ENCODE measurements at places on chromosomes 2 and 18.

- no peak for DNase-seq
Measured at GRCh38 chr18:66990909-66991308, 387.0 kb upstream of the CDH19 start.

DNA sequence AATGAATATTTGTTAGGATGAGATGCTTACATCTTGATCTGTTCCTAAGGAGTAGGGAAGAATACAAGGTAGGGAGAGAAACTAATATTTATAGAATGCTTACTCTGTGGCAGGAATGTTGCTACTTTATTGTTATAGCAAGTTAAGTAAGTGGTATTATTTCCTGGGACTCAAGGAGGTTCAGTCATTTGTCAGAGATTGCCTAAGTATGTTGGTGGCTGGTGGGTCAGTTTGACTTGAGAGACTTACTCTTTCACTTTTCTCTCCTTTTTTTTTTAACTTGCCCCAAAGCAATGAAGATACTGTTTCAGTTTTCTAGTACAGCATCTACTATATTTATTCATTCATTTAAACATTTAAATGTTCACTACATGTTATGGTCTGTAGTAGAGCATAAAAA is 209.2 kb upstream of the STON1 start:
- DNase-seq, result no peak

GRCh38 chr18:46051731-46052461 is 20.2 kb downstream of the PSTPIP2 start:
- no peak for DNase-seq

DNA sequence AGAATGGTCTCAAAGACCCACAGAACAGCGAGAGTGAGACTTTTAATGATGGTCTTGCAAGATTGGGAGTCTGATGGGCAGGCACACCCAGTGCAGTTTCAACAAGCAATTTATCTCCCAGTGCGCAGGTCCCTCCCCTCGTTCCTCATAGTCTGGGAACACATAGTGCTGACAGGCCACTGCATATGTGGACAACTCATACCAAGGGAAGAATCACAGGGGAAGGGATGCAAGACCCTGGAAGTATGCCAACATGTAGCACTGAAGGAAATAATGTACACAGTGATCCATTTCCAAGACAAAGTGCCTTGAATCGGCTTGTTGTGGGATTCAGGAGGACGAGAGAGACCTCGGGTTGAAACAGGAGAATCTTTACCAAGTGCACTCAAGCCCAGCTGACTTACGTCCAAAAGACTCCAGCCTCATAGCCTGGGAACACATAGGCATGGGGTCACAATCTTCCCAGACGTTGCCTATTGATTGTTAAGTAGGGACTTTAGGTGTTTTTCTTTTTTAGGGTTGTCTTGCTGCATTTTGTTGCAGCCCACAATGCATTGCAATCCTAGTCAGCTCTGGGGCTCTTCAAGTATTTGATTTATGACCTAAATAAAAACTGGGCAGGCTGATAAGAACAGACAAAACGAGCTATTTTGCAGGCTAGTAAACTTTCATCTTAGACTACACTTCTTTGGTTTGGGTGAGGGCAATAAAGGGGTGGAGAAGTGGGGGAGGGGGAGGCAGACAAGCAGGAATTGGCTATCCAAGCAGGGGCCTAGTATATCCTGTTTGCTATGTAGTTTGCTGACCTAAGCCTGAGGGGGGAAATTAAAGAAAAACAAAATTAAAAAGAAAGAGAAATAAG is 24.7 kb upstream of the SERPINB5 start:
- DNase-seq, result no peak

- no peak for DNase-seq
Measured at GRCh38 chr2:99422599-99422998, 67.2 kb downstream of the REV1 start.

- no peak for DNase-seq
Measured at GRCh38 chr2:199163613-199164458, 293.9 kb downstream of the SATB2 start.

DNA sequence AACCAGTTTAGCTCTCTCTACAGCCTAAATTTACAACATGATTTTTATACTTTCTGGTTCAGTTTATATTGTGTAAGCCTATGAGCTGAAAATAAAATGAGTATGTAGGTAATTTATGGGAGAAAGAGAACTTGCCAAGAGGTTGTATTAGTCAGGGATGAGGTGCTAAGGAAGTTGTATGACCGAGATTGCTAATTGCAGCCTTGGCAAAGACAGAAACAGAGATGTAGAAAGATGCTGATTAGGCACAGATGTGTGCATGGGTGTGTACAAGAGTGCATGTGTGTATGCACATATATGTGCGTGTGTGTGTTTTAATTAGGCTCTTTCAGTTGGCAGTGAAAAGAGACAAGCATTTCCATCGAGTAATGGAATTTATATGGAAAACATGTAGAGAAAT is 213.9 kb downstream of the FBXO15 start:
- no peak for DNase-seq

- DNase-seq, result no peak
Measured at GRCh38 chr18:59650266-59650820, 46.9 kb downstream of the CCBE1 start.

DNA sequence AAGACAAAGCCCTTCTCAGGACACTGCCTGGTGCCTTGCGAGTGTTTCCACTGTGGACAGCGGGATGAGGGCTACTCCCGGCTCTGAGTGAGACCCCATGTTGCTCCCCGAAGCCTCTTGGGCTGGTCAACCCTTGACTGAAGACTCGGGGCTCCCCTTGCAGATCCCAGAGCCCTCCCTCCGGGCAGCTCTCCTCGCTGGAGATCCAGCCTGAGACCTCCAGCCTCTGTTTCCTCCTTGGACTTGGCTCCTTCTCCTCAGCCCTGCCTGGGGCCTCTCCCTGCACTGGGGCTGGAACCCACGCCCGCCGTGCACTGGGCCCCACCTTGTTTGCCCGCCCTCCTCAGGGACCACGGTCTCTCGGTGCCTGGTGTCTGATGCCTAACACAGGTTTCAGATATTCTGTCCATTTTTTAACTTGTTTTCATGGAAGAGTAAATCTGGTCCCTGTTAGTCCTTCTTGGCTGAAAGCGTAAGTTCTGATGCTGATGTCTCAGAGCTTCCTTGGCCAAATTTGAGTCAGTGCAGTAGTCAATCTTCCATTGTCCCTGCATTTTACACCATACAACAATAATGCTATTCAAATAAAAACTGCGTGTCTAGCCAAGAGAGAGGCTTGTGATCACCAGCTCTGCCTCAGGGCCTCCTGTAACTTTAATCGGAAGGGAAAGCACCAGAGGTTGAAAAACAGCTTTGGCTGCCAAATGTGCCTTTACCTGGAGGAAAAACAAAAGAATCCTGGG is 139.3 kb upstream of the CTDP1 start:
- peak; percentile 45 for DNase-seq

DNA sequence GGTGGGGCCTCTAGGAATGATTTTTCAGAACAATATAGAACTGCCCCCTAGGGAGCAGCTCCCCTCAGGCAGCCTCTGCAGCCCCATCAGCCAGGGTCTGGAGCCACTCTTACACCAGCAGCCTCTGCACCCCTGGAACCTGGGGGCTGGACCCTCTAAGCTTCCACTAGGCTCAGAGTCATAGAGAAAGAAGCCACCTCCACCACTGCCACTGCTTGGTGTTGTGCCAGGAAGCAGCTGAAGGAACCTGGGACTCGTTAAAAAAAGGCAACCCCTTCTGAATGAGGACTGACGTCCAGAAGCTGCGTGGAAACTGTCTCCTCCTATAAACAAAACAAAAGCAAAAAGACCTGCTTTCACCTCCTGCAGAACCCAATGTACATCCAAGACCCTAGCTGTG is 98.1 kb upstream of the HS6ST1 start:
- no peak for DNase-seq

DNA sequence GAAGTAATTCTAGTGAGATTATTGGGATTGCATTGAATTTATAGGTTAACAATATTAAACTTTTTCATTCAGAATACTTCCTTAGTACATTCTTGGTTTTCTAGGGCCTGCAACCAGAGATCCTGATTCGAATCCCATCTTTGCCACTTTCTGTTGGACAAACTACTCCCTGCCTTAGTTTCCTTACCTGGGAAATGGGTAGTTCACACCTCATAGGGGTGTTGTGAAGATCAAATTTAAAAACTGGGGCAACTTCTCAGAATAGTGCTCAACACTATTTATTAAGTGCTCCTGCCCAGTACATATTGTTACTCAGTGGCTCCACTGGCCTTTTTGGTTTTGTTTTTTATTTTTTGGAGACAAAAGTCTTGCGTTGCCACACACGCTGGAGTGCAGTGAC is 43.5 kb downstream of the SMCHD1 start:
- DNase-seq, result no peak

DNA sequence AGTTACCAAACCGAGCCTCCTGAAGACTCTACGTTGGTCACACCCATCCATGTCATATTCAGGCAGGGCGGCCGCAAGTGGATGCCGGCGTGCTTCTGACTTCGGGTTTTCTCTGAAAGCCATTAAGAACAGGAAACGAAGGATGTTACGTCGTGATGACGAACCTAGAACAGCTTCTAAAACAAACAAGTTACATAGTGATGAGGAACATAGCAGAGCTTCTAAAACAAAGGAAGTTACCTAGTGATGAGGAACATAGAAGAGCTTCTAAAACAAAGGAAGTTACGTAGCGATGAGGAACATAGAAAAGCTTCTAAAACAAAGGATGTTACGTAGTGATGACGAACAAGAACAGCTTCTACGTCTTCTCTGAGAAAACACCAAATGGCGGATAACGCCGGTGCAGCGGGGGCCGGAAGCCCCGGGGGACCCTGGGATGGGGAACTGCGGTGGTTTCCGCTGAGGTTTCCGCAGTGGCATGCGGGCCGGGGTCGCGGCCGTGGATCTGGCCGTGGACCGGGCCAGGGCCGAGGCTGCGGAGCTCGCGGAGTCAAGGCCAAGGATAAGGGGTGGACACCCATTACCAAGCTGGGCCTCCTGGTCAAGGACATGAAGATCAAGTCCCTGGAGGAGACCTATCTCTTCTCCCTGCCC is 141.1 kb downstream of the SOCS6 start:
- no peak for DNase-seq

DNA sequence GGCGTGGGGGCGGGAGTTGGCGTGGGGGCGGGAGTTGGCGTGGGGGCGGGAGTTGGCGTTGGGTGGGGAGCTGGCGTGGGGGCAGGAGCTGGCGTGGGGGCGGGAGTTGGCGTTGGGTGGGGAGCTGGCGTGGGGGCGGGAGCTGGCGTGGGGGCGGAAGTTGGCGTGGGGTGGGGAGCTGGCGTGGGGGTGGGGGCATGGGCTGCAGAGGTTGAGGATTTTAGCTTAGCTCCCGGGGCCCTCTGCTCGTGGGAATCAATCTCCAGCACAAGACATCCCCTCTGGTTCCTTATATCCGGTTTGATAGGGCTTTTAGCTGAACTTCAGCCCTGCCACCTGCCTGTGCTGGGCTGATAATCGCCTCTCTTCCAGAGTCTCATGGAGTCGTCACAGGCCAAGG is 177.0 kb downstream of the LDLRAD4 start:
- DNase-seq, result no peak

DNA sequence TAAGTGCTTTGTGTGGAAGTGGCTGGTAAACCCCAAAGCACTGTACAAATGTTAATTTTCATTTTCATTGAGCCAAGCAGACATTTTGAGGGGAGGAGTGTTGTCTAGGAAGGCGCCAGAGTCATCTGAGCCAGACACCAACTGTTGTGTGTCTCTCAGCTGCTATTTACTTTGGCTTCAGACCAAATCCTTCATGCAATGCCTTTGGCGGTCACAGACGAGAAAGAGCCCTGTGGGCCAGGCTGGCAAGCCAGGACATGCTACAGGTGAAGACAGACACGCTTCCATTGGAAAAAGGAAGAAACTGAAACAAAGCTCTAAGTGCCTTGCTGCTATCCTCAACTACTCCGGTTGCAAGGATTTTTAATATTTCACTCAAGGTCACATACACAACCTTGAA is 115.4 kb upstream of the CDC42EP3 start:
- DNase-seq, result no peak

DNA sequence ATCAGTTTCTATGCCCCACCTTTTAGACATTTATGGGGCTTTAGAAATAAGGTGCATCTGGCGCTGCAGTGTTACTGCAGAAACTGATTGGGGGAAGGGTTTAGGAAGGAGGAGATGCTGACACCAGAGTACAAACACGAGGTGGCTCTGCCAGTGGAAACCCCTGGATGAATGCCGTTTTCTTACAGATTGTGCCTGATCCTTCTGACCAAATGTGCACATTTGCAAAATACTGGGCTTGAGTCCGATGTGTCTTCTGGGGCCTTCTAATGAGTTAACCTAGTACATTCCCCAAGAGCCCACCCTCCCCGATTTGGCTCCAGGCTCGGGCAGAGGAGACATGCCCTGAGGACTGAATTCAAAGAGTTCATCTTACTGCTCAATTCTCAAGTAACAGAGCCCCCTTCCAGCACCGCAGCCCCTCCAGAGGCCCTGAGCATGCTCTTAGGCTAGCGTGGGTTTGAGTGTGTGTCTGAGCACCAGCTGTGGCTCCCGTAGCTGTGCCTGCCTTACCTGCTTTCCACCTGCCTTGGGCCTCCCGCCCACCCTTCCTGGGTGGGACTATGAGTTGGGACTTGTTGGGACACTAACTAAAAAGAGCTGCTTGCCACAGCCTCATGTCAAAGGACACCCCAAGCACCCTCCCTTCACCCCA is 116.7 kb upstream of the COPS8 start:
- DNase-seq, result no peak

GRCh38 chr2:101124643-101125366 is 26.4 kb downstream of the TBC1D8 start:
- DNase-seq, result peak; percentile 51

DNA sequence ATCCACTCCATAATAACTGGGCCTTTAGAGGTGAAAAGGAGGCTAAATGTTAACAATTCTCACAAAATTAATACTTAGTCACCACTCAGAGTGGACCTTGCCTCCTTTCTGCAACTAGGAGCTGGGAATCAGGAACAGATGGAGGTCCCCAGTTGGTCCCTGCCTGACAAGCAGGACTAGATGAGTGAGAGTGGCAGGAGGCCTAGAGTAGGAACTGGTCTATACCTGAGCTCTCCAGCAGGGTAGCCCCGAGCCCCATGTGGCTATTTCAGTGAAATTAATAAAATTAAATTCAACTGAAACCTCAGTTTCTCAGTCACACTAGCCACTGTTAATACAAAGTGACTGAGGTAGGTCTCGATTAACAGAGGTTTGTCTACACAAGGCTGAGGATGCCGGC is 150.5 kb downstream of the MYO5B start:
- no peak for DNase-seq

GRCh38 chr2:218368150-218368528 is 11.5 kb downstream of the CATIP start:
- no peak for DNase-seq

DNA sequence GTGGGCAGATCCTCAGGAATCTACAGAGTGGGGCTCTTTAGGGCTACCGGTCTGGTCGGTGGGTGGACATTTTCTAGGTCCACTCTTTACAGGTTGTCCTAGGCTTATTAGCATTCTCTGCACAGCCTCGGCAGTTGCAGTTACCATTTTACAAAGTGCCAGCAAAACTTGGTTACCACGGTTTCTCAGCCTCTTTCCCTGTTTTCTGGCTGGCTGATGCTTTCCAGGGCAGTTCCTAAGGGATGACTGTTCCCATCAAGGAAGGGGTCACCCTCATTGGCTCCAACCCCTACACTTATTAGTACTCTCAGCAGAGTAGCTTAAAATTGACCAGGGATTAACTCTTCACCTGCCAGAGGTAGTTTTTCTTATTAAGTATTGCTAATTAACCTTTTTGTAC is 2.0 kb upstream of the AQP4 start:
- DNase-seq, result no peak

Measured in frontal cortex (tissue), 4 donors.